HAP-1 (cell line): ENCODE measurements at places on chromosomes 4 and X.

DNA sequence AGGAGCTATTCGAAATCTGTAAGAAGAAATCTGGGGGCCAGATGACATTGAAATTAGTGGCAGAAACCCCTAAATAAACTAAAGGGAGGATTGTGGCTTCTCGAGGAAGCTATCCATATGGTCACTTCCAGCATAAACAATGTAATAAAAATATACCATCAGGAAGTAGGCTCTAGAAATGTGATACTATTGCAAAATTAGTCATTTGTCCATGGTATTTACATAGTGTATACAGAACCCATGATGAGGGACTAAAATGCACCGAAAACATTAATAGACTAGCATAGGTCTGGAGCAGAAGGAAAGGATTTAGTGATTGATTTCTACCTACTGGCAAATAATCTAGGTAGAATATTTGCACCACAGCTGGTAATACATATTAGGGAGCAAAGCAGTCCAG, 1344.0 kb downstream of the FSTL5 start:
- no peak for DNase-seq

- DNase-seq = no peak
Measured at GRCh38 chr4:66991521-66991920, 553.8 kb downstream of the CENPC start.

DNA sequence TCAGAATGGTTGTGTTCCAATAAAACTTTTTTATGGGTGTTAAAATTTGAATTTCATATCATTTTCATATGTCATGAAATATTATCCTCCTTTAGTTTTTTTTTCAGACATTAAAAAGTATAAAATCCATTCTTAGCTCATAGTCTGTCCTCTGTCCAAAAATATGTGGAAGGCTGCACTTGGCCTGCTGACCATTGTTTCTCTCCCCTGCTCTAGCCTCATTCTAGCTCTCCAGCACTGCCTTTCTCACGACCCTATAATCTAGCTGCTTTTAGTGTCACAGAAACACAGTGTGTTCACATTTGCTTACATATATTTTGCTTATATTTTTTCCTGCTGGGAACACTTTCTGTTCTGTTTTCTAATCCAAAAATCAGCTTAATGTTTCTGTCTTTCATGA, 165.0 kb upstream of the ANK2 start:
- no peak for DNase-seq

DNA sequence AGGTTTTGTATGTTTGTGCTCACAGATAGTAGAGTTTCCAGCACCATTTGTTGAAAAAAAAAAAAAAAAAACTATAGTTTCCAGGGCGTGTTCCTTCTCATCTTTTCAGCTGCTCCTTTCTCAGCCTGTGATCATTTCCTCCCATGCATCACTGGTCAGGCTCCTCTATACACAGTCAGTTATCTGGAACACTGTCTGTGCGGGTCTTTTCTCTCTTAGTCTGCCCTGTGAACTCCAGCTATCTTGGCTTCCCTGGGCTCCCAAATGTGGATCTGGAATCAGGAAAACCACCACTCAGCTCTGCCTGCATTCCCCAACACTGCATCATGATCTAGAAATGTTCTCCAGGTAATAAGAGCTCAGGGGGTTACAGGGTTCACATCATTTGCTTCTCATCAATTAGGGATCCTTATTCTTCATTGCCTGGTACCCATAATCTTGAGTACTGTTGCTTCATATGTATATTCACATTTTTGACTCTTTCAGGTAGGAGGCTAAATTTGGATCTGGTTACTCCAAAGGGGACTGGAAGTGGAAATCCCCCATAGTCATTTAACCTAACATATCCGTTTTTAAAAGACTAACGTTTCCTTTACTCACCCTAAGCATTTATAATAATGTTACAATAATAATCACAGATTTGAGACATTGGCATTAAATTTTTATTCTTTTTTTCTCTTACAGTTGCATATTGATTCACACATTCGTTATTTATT, 221.8 kb upstream of the KLF3 start:
- DNase-seq = no peak

GRCh38 chr4:55447108-55447708, 51.5 kb downstream of the TMEM165 start:
- no peak for DNase-seq

GRCh38 chr4:121484633-121485032, 103.8 kb upstream of the QRFPR start:
- DNase-seq = peak; percentile 41

- DNase-seq = no peak
Measured at GRCh38 chrX:48689208-48689920, 5.8 kb downstream of the WAS start.

GRCh38 chr4:146834263-146835034, 111.2 kb downstream of the TTC29 start:
- no peak for DNase-seq

- no peak for DNase-seq
Measured at GRCh38 chr4:8171984-8172924, 13.6 kb upstream of the ABLIM2 start.

DNA sequence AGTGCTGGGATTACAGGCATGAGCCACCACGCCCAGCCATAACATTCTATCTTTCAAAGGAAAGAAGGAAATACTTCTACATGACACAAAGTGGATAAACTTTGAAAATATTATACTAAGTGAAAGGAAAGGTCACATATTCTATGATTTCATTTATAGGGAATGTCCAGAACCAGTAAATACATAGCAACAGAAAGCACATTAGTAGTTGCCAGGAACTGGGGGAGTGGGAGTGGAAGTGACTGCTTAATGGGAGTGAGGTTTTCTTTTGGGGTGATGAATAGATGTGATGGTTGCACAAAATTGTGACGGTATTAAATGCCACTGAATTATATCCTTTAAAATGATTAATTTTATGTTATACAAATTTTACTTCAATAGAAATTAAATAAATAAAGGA, 95.7 kb upstream of the IL15 start:
- DNase-seq = no peak

- DNase-seq = no peak
Measured at GRCh38 chrX:100700809-100701208, 31.1 kb downstream of the SYTL4 start.

- DNase-seq = no peak
Measured at GRCh38 chr4:14345356-14345775, 656.9 kb upstream of the CPEB2 start.

GRCh38 chr4:2954358-2955185, 8.6 kb downstream of the NOP14 start:
- DNase-seq = no peak

DNA sequence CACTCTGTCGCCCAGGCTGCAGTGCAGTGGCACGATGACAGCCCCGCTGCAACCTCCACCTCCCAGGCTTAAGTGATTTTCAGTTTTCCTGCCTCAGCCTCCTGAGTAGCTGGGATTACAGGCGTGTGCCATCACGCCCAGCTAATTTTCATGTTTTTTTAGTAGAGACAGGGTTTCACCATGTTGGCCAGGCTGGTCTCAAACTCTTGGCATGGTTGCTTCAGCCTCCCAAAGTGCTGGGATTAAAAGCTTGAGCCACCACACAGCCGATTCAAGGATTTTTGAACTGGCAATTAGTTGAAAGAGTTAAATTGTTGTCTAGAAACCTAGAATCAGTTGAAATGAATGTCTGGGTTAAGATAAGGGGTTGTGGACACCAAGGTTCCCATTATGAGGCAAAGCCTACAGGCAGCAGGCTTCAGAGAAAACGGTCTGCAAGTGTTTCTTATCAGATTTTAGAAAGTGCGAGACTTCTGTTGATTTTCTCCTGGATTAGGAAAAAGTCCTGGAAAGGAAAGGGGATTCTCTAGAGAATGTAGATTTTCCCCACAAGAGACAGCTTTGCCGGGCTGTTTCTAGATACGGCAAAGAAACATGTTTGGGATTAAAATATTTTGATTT, 8.3 kb upstream of the CCNI start:
- DNase-seq = no peak

GRCh38 chr4:53487766-53488165, 103.5 kb downstream of the LNX1 start:
- no peak for DNase-seq

GRCh38 chr4:173538148-173538908, 8.3 kb upstream of the HAND2 start:
- no peak for DNase-seq

- DNase-seq = peak; percentile 28
Measured at GRCh38 chr4:8110071-8110986, 48.3 kb downstream of the ABLIM2 start.

DNA sequence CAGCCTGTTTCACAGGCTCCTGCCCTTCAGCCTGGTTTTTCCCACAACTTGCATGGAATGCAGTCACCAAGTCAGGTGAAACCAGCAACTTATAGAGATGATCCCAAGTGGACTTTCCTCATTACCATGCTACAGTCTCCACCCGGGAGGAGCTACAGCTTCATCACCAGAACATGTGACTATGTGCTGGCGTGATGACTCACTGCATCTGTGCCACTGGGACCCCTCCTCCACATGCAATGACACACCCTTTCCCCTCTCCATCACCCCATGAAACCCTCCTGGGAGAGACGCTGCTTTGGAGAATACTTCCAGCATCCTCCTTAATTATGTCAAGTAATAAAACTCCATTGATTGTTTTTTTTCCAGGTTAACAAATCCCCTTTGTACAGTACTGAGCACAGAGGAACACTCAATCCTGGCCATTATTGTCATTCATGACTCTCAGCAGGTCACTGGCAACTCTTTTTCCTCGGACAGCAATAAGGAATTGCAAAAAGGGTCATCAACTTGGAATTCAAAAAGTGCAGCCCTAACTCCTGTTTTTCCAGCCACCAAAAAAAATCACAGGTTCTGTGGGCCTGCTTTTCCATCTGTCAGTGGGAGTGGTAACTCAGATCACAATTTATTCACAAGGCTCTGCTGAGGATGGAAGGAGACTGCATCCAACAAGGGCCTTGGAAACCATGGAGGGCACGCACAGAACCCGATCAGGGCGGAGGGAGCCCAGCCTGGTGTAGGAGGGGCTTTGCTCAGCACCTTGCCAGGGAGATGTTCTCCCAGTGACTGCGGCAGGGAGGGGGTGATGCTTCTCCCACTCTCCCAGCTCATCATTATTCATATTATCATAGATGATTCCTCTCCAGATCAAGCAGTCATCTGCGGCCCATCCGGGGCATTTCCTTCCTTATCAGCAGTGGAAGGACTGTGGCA, 17.4 kb downstream of the QDPR start:
- peak; percentile 36 for DNase-seq

- no peak for DNase-seq
Measured at GRCh38 chr4:153741541-153741940, 18.3 kb downstream of the RNF175 start.

DNA sequence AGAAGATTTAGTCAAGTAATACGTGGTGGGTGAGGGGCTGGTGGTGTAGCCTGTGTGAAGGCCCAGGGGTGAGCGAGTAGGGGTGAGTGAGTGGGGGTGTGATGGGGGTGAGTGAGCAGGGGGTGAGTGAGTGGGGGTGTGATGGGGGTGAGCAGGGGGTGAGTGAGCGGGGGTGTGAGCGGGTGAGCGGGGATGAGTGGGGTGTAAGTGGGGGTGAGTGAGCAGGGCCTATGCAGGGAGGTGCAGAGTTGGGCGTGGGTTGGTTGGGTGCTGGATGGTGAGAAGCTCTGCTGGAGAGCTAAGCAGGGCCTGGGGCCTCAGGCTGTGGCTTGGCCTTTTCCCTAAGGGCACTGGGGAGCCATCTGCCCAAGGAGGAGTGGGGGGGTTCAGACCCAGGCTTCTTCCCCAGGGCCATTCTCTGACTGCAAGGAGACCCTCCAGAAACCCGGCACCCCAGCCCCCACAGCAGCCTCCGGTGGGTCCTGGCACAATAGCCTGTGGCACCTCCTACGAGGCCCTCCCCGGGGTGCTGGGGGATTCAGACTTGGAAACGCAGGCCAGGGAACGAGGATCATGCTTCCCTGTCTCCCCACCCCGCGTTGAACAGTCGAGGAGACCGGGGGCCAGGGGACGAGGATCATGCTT, 30.4 kb downstream of the SH3TC1 start:
- DNase-seq = no peak

GRCh38 chr4:130183096-130183495, 1087.1 kb downstream of the C4orf33 start:
- no peak for DNase-seq

DNA sequence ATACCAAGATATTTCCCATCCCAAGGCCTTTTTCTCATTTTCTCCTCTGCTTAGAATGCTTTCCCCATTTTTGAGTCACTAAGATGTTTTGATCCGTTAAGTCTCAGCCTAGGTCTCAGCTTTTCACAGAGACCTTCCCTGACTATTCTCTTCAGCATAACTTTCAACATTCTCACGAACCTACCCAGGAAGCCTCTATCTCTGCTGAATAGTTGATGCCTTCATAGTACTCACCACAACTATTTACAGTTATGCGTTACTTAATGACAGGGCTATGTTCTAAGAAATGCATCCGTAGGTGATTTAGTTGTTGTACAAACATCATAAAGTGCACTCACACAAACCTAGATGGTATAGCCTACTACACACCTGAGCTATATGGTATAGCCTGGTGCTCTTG, 64.5 kb downstream of the ARL9 start:
- no peak for DNase-seq

GRCh38 chr4:5664778-5665177, 43.6 kb downstream of the EVC2 start:
- DNase-seq = no peak

DNA sequence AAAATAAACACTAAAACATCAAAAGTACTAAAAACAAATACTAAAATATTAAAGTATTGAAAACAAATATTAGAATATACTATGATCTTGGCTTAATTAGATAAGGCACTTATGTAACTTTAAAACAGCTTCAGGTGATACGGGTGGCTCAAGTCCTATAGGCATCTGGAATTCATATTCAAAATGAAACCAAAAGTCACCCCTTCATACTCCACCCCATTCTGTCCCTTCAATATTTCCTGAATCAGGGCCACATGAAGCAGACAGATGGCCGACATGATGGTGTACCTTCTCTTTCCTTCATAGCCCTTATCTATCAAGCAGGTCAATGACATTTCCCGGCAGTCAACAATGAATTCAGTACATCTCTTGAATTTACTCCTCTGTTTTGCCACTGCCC, 71.9 kb upstream of the MAGEB10 start:
- no peak for DNase-seq

DNA sequence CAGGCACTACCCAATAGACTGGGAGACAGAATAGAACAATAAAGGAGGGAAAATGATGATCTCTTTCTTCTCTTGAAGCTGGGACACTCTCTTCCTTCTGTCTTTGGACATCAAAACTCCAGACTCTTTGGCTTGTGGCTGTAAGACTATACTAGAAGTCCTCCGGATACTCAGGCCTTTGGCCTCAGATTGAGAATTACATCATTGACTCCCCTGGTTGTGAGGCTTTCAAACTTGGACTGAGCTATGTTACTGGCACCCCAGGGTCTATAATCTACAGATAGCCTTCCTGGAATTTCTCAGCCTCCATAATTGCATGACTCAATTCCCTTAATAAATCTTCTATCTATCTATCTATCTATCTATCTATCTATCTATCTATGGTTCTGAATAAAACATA, 294.2 kb upstream of the CT83 start:
- no peak for DNase-seq

- DNase-seq = no peak
Measured at GRCh38 chrX:1430451-1430850, 22.3 kb downstream of the ASMTL start.

GRCh38 chr4:174983128-174983750, 65.1 kb downstream of the ADAM29 start:
- no peak for DNase-seq

- DNase-seq = no peak
Measured at GRCh38 chr4:55763996-55764395, 55.6 kb upstream of the EXOC1L start.
